MV-4-11 (cell line): ENCODE measurements at places on chromosomes 3 and 15.

DNA sequence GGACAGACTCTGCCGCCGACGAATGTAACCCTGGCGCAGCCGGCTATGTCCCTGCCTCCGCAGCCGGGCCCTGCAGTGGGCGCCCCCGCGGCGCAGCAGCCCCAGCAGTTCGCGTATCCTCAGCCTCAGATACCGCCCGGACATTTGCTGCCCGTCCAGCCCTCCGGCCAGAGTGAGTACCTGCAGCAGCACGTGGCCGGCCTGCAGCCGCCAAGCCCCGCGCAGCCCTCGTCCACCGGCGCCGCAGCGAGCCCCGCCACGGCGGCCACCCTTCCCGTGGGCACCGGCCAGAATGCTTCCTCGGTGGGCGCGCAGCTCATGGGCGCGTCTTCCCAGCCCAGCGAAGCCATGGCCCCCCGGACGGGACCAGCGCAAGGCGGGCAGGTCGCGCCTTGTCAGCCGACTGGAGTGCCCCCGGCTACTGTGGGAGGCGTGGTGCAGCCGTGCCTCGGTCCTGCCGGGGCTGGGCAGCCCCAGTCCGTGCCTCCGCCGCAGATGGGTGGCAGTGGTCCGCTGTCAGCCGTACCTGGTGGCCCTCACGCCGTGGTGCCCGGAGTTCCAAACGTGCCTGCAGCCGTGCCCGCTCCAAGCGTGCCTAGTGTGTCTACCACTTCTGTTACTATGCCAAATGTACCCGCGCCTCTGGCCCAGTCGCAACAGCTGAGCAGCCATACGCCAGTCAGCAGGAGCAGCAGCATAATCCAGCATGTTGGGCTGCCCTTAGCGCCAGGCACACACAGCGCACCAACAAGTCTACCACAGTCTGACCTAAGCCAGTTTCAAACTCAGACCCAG lies 2.4 kb downstream of the TSC22D2 start:
- no peak for DNase-seq

DNA sequence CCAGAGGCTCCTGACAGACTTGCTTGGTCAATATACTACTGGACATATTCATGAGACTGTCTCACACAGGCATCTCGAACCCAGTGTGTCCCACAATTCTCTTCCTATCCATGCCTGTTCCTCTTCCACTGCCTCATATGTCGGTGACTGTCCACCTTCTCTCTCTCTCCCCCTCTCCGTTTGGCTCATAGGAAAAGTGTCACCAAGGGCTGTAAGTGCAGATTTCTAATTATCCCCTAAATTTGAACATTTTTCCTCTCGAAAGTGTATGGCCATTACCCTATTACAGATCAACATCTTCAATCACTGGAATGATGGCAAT lies 22.5 kb upstream of the MUC20 start:
- DNase-seq, result no peak

GRCh38 chr3:128453501-128454309 lies 13.0 kb downstream of the DNAJB8 start:
- DNase-seq, result no peak

- DNase-seq, result peak; percentile 51
Measured at GRCh38 chr15:34366271-34367065, 528 bp downstream of the LPCAT4 start.

- DNase-seq, result no peak
Measured at GRCh38 chr3:36989005-36989404, 3.9 kb downstream of the EPM2AIP1 start.

DNA sequence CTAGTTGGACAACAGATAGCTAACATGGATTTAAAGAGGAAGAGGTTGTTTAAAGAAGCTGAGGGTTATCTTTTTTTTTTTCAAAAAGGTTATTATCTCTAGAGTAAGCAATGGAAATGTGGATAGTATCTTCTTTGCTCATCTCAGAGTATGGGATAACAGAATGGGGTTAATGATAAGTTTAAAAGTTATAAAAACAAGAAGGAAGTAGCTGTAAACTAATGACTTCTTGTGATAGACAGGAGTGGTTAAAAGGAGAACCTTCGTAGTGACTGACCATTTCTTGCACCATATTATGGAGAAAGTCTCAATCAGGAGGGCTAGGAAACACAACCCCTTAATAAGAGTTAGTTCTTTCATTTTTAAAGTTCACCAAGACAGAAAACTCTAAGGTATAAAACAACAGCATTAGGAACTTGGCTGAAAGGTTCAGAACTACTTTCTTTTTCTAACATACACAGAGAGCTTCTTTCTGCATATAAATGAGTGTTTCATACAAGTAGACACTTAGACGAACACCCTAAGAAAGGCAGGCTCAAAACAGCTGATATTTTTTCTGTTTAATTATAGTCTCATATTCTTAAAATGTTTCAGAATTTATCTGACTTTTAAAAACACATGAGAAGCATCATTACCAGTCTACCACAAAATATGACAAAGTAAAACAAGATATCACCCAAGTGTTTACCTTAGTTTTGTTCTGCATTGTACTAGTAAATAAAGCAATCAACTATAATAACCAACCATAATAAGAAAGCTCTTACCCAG lies 140.0 kb downstream of the MEIS2 start:
- peak; percentile 21 for DNase-seq

DNA sequence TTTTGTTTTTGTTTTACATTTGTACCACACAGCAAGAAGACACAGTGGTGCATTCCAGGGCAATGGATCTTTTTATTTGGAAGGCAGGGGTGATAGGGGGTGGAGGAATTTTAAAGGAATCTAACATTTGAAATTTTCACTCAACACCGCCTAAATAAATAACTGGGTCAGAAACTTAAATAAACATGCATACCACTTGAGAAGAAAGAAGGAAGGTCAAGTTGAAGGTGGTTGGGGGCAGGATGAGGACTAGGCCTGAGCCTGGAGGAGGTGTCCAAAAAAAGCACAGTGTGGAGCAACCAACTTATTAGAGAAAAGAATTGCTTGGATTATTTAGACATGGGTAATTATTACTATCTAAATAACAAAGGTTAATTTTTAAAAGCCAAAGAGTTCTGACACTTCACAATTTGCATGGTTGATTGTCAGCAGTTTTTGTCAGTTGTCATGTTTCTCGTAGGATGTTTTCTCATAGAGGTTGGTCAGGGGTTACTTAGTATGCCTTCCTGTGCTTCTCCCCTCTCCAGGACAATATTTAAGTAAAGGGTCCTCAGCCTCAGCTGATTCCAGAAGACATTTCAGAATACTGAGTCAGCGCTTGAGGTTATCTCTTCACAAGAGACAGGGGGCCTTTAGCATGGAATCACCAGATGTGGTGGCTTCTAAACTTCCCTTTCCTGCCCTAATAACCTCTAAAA lies 173.7 kb upstream of the SLC2A2 start:
- DNase-seq, result no peak

- DNase-seq, result no peak
Measured at GRCh38 chr15:51190424-51191068, 95.8 kb upstream of the TNFAIP8L3 start.

GRCh38 chr3:81197386-81197785 lies 564.1 kb downstream of the GBE1 start:
- no peak for DNase-seq

- DNase-seq, result no peak
Measured at GRCh38 chr3:128151758-128152274, 1.5 kb upstream of the EEFSEC start.

- no peak for DNase-seq
Measured at GRCh38 chr3:152043620-152044019, 170.2 kb downstream of the SUCNR1 start.

DNA sequence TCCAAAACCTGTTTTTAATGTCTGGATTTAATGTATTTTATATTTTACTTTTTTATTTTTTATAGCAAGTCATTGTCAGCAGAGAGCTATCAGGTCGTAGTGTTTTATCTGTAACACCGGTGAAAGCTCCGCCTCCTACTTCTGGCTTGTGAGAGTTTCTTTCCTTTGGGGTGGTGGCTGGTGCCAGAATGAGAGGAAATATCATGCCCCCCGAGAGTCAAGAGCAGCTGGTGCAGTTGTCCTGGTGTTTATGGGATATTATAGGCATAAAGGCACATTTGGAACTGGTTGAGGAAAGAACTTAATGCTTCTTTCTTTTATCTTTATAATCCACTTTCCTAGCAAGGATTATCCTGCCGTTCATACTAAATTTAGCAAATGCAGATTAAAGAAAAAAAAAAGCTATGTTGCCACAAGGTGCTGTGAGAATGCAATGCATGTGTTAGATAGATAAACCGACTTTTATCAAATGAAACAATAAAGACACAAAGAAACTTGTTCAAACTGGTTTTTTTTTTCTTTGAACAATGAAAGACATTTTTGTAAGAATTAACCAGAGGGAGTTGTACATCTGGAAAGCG lies 260.1 kb upstream of the PLSCR5 start:
- no peak for DNase-seq

DNA sequence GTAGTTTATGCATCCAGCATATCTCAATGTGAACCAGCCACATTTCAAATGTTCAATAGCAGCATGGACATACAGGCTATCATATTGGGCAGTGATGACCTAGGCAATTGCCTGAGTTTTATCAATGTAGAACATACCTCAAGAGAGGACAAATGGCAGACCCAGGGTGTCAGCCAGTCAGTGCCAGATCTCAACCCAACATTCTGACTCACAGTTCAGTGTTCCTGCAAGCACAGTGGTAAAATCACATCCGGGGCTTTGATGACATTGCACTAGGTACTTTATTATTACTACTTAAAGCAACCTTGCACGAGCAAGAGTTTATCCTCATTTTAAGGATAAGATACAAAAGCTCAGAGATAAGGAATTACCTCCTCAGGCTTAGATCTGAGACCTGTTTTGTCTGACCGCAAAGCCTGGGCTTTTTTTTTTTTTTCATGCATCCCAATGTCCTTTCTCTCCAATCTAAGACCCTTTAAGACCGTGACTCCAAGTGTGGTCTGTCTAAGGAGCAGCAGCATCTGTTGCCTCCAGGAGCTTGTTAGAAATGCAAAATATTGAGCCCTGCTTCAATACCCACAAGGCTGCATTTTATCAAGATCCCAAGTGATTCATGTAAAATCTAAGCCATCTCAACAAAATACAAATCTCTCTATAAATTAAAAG lies 60.1 kb downstream of the SLC12A1 start:
- no peak for DNase-seq

DNA sequence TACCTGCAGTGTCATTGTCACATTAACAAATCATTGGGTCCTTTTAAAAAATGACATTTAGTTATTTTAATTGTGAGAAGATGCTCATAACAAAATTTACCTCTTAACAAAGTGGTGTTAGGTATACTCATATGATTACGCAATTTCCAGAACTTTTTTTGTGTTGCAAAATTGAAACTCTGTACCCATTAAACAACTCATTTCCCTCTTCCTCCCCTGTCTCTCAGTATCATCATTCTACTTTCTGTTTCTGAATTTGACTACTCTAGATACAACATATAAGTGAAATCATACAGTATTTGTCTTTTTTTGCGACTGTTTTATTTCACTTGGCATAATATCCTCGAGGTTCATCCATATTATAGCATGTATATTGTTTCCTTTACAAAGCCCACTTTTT lies 58.7 kb upstream of the CHST2 start:
- peak; percentile 76 for DNase-seq

GRCh38 chr3:128280481-128281052 lies 127.3 kb downstream of the EEFSEC start:
- DNase-seq, result no peak

DNA sequence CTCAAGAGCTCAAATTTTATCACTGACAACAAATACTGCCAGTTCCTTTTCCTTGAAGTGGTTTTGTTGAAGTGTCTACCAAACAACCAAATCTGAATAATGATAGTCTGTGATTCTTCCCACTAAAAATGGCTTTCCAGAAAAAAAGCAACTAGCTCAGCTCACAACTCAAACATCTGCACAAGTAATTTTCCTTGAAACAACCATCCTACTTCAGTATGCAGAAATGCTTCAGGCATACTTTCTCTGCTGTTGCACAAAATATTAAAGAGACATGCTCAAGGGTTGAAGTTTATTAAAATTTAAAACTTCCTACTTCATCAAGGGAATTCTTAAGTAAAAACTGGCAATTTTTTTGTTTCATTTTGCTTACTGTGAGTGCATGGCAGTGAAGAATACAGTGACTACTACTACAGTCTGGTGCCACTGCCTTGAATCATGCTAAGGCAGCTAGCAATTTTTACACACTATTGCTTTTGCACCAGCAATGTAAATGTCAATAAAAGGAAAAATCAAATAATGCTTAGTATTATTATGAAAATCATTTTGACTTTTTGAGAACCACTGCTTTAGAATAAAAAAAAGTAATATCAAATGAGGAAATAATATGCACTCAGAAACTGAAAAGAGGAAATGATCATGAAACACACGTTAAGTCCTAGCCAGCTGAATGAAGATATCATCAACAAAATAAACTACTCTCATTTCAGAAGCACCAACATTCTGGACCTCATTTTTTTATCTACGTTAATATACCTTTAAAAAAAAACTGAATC lies 33.6 kb downstream of the VPS13C start:
- peak; percentile 73 for DNase-seq

GRCh38 chr3:50345586-50346234 lies at the start of gene ZMYND10:
TSS of gene ZMYND10 (minus strand) at chr3:50345732. CDS start at chr3:50345579, 153 bp downstream.
- DNase-seq, result peak; percentile 73

- DNase-seq, result peak; percentile 16
Measured at GRCh38 chr15:77584201-77584600, 48.5 kb downstream of the LINGO1 start.

DNA sequence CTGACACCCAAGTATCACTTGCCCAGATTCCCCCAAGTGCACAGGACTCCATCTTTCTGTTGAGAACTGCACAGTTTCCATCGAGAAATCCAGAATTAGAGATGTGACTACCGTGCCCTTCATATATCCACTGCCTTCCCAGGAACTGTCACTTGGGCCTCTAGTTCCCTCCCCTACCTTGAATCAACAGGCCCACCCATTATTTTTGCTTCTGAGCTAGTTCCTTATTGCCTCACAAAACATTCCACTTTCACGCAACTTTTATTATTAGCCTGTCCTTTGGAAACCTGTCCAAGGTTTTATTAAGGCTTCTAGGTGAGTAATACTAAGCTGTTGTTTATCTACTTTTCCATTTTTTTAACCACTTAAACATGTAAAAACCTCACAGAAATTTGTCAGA lies 17.1 kb upstream of the SLC30A4 start:
- DNase-seq, result no peak

DNA sequence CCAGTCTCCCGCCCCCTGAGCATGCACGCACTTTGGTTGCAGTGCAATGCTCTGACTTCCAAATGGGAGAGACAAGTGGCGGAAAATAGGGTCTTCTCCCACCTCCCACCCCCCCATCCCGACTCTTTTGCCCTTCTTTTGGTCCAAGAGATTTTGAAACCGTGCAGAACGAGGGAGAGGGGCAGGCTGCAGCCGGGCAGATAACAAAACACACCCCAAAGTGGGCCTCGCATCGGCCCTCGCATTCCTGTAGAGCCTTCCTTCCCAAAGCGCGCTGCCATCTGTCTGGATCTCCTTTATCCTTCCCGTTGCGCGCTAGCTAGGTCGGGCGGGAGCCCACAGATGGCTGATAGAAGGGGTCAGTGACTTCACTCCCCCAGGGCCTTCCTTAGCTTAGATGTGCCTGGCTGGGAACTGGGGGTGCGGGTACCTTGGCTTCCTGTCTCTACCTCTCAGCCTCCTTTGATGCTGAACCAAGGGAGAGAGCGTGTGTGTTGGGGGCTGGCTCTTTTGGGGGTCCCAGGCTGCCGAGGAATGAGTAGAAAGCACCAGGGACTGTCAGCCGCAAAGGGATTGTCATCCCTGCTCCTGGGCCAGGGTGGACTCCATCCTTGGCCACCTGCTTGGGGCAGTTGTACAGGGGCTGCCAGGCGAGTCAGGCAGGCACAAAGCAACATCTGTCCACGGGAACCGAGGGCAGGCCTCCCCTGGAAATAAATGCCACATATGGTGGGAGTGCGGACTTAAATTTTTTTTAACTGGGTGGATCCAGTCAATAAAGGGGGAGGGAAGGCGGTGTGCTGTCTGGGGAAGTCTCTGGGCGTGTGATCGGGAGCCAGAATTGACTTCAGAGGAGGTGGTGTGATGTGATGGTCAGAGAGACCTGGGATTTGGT lies 1.8 kb downstream of the SMAD3 start:
- no peak for DNase-seq
